ENCODE measurements at places on chromosomes 3 and 15.

DNA sequence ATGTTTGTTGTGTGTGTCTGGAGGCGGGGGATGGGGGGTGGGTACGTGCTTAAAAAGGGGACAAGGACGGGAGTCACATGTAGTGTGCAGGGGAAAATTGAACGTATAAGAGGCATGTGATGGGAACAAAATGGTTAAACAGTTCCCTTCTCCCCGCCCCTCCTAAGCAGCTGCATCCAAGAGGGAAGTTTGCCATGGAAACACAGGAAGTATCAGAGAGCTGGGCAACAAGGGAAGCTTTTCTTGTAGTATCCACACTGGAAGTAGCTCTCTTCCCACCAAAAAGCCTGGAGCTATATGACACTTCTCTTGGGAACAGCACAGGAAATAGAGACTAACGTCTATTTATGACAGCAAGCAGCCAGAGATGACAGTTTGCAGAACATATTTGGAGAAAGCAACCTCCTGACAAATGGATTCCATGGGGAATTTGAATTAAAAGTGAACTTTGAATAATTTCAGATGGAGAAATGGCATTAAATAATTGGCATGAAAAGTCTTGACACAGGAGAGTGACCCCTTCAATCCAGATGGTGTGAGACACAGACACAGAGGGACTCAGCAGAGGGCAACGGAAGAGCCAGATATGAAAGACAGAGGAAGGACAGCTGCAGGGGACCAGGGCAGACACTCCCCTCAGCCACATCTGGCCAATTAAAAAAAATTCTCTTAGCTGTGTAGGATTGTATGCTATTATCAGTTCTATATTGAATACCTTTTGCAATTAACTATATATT, 294.2 kb upstream of the TBL1XR1 start:
- DNase-seq = no peak

GRCh38 chr3:138381950-138382715, 33.8 kb downstream of the MRAS start:
- DNase-seq = no peak

DNA sequence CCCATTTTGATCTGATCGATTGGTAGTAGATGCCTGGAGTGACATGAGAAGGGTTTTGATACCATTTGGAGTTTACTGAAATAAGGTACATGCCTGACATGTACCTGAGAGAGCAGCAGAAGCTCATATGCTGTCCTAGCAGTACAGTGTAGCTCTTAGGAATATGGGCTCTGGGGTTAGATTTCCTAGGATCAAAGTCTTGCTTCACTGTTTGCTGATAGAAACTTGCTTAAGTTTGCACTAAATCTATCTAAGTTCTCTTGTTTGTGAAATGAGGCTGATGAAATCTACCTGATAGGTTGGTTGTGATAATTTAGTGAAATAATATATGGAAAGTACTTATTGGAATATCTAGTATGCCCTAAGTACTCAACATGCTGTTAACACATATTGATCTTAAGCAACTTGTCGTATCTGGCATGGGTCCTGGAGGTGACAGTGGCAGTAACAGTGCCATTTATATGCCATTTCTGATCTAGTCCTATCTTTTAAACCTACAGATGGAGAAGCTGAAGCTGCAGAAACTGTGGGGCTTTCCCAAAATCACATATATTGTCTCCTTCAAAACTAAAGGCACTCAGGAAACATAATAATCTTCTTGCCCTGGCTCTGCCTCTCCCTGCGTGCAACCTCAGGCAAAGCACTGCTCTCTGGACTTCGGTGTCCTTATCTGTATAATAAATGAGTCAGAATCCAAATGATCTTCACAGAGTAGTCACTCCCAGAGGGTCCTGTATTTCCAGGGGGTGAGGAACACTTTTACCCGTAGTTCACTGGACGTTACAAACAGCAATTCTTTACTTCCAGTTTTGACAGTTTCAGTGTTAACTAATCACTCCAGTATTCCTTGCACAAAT, 223.6 kb upstream of the SETMAR start:
- DNase-seq = no peak

DNA sequence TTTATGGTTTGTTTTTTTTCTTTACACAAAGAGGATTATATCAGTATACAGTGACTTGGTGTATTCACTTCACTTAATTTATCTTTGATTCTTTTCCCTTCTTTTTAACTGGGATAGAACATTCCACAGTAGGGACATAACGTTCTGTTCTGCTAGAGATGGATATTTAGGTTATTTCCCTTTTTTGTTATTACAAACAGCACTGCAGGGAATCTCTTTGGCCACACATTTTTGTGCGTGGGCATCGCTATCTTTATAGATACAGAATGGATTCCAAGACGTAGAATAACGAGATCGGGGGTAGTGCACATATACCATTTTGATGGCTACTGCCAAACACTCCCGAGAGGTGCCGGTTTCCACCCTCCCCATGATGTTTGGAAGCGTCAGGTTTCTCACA, 44.8 kb downstream of the PXYLP1 start:
- no peak for DNase-seq

DNA sequence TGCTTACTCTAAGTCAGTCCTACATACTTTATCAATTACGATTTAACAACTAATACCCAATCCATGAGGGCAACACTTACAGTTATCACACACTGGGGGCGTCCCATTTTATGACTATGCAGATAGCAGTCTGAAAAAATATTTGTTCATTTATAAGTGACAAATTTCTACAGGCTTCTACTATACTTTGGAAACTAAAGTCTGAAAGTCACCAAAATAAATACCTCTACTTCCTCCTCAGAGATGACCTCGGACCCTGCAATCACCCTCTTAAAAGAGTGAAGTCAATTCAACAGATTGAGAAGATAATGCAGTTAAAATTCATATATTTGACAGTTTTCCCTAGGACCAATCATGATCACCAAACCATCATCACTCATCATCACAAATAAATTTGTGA, 76.6 kb downstream of the GSK3B start:
- no peak for DNase-seq

- no peak for DNase-seq
These were observed 59.2 kb downstream of the SH3BP5 start for GRCh38 chr3:15273227-15273626.

DNA sequence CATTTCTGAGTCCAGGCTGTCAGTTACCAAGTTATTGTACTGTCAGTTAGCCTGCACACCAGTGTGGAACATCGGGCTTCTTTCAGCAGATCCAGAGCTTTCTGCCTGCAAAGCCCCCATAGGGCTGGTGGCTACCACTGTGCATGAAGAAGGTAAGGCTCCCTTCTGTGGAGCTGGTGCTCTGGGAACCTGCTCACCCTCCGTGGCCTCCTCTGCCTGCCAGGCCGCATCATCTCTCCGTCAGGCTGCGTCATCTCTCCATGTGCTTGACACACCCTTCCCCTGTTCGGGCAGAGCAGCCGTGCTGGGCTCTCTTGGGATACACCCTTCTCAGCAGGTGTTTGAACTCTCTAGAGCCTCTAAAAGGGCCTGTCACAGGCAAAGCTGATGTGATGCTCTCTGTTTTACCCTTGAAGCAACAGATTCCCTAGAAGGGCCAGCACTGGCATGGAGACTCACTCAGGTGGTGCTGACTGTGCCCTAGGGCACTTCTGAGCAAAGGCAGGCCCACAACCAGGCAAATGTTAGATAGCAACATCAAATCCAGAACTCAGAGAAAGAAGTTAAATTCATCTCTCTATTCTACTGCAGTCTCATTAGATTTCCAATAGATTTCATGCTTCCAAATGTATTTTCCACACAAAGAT, 261.1 kb downstream of the EPHB1 start:
- DNase-seq = no peak

DNA sequence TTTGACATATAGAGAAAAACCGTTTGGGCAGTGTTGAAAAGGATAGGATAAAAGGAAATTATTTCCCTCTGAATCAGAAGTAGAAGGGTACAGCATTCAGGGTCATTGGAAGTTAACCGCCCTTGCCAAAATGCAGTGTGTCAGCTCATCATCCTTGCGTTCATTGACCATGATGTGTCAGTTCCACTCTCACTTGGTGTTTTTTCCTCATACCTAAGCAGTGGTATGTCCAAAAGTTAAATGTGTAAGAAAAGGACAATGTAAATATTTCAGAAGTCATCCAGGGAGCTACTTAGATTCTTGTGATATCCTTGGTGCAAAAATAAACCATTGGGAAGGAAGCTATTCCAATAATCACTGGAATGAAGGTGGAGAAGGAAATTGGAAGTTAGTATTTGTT, 50.7 kb downstream of the MAP6D1 start:
- no peak for DNase-seq

DNA sequence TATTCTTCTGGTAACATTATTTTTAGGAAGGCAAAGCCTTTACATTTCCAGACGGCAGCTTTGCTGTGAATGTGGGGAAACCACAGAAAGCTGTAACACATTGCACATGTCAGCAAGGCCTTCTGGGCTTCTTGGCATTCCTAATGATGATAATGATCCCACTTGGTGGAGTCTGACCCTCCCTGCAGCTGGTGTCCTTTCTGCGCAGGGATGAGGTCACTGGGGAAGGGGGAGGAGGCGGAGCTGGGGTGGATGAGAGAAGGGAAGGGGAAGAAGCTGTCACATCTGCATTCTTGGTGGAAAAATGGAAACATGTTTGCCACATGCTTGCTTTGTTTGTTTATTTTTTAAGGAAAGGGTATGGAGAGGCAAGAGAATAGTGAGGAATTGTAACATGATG, 68.6 kb downstream of the FILIP1L start:
- no peak for DNase-seq

DNA sequence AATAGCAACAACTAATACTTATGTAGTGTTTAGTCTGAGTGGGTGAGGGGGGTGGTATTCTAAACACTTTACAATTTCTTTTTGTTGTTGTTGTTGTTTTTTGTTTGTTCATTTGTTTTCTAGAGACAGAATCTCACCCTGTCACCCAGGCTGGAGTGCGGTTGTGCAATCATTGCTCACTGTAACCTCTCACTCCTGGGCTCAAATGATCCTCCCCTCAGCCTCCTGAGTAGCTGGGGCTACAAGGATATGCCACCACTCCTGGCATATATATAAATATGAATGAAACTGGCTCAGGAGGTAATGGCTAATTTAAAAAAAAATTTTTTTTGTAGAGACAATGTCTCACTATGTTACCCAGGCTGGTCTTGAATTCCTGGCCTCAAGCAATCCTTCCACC, 19.1 kb downstream of the SPSB4 start:
- DNase-seq = no peak

- no peak for DNase-seq
These were observed 30.5 kb upstream of the BLM start for GRCh38 chr15:90686435-90687218.

GRCh38 chr15:77518458-77518857, 97.8 kb downstream of the HMG20A start:
- no peak for DNase-seq

GRCh38 chr3:58222161-58222724, 11.5 kb upstream of the DNASE1L3 start:
- no peak for DNase-seq

All from CMK (cell line).